Activated T-helper 1 cell treated with Interleukin-2 at 50 U/mL for 16 hours (primary cell): ENCODE measurements at places on chromosomes 12 and 14.

DNA sequence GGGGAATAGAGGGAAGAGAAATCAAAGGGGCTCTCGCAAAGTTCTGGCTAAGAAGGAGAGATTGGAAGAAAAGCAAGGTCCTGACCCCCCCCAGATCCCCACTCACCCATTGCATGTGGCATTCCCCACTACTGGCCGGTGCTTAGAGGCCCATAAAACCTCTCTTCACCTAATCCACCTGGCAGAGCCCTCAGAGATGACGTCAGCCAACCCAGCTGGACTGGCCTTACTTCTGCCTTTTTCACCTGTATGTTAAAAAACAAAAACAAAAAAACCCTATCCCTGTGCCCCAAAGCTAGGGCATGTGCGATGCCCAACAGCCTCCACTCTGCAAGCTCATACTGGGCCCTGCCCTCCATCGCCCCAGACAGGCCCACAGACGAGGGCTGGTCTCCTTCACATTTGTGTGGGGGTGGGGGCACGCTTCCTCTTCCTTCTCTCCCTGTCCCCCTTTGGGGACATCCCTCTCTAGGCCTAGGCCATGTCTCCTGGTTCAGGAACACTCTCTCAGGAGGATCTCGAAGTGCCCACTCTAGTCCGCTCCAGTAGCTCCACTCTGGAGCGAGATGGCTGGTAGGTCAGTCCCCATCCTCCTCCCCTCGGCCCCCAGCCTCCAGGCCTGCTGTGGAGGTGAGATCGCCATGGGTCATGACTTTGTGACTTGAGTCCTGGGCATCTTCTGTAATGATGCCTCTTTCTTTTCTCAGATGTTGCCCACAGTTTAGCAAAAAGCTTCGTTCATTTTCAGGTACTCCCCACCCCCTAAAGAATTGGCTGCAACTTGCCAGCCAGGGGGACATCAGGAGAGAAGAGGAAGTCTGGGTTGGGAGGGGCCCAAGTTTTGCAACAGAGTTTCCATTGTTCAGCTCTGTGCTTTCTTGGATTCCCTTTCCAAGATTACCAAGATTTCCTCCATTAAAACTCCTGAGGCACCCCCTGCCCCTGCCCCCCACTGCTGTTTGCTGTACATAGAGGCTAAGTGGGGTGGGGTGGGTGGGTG lies 37.0 kb downstream of the FIGNL2 start:
- DNase-seq: no peak

DNA sequence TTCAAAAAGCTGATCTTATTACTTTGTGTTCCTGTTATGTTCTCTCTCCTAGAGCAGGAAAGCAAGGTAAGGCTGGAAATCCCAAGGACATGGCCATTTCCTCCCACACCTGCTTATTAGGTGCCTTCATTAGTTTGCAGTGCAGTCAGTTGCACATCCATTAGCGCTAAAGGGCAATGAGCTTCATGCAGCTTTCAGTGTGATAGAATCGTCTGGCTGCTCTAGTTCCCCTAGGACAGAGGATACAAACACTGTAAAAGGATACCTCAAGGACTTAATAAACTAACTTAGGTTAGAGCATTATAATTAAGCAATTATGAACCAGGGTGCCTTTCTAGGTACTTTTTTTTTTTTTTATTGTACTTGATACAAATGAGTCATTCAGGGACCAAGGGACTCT lies 21.1 kb downstream of the TMEM117 start:
- DNase-seq: no peak

DNA sequence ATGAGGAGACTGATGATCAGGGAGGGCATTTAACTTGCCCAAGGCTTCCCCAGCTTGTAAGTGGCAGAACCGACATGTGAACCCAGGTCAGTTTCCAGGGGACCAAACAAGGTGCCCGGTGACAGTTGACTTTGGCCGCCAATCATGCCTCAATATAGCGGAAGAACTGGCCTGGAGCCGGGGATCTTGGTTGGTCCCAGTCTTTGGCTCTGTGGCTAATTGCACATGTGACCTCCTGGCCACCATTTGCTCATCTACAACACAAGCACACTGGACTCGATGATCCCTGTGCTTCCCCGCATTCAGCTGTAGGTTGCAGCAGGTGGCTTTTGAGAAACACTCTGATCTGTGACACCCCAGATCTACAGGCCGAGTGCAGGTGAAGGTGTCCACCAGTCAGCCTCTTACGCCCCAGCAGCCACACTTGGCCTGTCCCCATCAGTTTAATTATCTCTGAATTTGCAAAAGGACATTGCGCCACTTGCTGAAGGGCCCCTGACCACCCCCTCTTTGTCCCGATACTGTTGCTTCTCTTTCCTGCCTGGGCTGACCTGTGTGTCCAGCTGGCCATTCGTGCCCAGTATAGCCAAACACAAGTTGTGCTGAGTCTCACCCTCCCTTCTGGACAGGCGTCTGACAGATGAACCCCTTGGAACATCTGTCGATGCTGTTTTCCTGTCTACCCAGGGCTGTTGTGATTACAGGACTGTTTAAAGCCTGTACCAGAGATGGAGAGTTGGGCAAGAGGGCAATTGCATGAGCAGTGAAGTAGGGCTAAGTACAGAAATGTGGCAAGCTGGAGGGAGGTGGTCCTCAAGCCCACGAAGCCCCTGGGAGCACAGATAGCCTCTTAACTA lies 14.1 kb downstream of the ACACB start:
- DNase-seq: no peak

DNA sequence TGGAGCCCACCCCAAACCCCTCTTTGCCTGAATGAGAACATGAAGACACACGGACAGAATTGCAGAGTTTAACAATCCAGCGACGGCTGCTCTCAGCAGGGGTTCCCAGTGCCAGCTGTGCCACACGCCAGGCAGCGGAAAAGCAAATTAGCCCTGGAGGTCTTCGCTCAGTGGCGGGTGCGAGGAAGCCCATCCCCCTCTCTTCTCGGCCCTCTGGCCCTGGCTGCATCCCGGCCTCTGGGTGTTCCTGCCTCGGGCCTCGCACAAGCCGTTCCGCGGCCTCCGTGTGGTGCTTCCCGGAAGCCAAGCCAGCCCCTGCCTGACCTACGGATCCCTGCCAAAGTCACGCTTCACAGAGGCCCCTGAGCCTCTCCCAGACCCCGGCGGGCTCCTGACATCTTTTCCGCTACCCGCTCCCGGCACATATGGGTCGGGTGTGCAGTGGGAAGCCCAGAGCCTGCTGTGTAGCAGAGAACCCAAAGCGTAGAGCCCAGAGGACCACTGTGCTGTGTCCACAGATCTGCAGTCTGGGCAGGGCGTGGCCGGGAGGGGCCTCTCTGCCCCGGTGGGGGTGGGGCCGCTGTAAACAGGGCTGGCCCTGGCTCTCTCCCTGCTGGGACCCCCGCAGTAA lies 70.7 kb upstream of the GALNT9 start:
- no peak for DNase-seq

GRCh38 chr14:72024043-72024407 lies 91.8 kb downstream of the RGS6 start:
- DNase-seq: no peak

DNA sequence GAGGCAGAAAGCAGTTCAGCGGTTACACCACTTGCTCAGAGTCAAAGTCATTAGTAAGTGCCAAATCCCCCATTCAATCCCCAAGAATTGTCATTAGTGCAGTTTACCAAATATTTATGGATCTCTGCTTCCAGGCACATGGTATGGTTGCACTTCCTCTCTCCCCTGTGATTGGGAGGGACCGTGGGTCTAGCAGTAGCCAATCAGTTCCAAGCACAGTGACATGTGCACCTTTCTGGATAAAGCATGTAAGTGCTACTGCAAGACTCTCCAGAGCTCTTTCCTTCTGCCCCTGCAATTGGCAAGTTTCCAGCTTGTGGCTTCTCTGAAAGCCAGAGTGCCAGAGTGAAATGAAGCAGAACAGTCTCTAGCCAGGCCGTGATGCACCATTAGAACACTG lies 85.3 kb upstream of the FLRT2 start:
- no peak for DNase-seq

DNA sequence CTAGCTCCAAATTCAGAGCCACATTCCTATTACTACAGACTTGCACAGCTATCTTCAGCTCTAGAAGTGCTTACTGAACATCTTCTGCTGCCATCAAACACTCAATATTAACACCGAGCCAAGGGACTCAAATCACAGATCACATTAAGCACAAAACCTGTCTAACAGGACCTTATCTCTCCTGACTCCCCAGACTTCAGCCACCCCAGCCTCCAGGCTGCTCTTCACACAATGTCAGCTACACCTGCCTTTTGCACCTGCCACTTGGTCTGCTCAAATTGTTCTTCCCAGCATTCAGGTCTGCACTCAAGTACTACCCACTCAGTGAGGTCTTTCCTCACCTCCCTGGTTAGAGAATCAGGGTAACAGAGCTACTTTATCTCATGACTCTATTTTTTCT lies 57.1 kb downstream of the GALC start:
- DNase-seq: no peak

DNA sequence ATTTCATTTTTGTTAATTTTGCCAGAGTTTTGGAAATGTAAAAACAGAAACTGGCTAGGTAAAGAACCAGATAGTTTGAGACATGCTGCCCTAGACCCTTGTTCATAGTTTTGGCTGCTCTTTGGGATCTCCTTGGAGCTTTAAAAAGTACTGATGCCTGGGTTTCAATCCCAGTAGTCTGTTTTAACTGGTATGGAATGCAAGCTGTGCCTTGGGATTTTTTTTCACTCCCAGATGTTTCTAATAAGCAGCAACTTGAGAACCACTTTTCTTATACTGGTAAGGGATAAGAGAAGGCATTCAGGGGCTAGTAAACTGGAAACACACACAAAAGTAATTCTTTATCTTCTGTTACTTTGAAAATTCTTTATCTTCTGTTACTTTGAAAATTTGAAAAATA lies 18.8 kb downstream of the SLC35F4 start:
- DNase-seq: no peak

DNA sequence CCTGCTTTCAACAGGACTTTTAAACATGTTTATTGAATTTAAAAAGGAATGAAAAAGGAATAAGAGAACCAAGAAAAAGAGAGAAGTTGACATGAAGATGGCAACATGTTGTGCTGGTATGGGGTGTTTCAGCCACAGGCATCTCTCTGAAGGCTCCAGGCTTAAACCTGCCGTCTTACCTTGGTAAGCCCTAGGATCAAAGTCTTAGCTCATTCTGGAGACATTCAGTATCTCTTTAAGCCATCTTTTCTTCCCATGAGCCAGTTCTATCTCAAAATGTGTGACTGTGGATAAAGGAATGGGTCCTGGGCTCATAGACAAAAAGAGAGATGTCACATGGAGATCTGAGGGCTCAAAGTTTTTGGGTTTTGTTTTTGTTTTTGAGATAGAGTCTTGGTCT lies 1.6 kb upstream of the TFCP2 start:
- DNase-seq: no peak

- DNase-seq: no peak
Measured at GRCh38 chr14:50027816-50028215, 88.6 kb downstream of the VCPKMT start.

GRCh38 chr12:111991946-111992345 lies 21.0 kb downstream of the TMEM116 start:
- DNase-seq: no peak

DNA sequence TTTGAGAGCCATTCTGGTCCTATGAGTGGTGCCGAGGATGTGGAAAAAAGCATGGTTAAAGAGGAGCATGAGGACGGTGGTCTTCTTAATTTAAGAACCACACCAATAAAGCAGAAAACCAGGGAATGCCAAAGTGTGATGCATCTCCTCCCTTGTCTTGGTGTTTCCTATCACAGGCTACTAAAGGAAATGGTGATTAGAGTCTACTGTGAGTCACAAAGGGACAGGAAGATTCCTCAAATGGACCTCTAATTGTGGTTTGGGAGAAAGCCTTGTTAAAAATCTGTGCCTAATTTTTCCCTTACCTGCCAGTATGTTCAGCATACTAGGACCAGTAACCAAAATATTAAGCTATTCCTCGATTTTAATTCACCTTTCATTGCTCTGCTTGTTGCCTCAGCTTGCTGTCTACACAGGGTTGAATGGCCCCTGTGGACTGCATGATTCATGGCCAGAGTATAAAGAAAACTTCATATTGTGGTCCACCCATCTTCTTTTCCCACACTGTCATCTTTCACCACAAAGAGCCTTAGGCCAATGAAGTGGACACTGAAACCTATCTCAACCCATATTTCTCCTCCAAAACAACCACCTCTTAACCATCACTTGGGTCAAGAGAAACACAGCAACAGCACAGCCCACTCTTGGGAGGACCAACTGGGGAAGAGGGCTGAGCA lies 38.8 kb downstream of the DIO2 start:
- DNase-seq: no peak

DNA sequence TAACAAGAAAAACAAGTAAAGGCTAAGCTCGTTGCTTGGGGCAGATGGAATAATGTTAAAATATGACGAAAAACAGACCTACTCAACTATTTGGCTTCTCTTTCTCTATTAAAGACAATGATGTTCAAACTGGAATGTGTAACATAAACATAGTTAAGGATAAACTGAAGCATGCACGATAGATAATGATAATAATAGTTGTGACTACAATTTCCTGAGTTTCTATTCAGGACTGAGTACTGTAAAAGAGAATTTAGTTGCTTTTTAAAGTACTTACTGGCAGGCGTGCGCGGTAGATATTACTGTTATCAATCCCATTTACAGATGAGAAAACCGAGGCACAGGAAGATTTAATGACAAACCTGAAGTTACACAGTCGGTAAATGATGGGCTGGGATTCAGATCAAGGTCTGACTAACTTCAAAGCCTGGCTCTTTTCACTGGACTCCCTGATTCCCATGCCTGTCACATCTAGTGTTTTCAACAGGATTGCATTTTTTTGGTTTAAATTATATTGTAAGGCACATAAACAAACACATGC lies 103.0 kb downstream of the CRADD start:
- DNase-seq: no peak

DNA sequence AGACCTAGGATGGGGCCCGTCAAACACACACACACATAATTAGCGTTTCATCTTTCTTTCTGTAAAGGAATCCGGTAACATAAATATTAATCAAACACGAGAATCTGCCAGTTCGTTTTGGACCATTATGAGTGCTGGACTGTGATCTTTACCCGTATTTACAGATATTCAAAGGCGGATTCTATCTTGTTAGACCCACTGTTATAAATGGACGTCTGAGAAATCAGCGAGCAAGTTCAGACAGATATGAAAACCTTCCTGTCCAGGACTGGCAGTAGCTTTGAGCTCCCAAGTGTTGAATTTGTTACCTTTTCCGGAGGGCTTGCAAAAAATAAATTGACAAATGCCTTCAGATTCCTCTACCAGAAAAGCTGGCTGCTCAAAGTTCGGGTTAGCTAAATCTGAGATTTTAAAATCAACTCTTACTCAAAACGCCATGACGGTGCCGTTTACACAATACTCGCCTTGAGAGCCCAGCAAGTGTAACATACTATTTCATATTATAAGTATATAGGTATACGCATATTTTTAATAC lies 27.6 kb downstream of the BCL11B start:
- no peak for DNase-seq

DNA sequence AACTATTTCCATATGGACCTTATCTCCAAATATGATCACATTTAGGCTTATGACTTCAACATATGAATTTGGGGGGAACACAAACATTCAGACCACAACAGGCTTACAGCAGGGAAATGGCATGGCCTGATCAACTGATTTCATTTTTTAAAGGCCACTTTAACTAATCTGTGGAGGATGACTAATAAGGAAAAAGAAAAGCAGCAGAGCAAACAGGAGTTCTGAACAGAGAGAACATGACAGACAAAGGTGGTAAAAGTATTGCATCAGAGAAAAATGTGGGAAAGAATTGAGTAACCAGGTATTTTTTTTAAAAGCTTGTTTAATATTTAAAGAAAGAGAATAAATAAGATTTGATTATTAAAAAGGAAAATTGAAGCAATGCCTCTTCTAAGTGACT lies 366.1 kb upstream of the TMPO start:
- DNase-seq: no peak
